ENCODE measurements at places on chromosomes 3 and 15. TPM values are rescaled to one million over a fixed set of nuclear protein-coding genes. Genes with fewer than 3 reads are reported as not detected.

TGM5 gene
- total RNA-seq: 0.31 TPM

CLDN16 gene
- total RNA-seq: not detected

ERICH6 gene
- not detected for total RNA-seq

DNA sequence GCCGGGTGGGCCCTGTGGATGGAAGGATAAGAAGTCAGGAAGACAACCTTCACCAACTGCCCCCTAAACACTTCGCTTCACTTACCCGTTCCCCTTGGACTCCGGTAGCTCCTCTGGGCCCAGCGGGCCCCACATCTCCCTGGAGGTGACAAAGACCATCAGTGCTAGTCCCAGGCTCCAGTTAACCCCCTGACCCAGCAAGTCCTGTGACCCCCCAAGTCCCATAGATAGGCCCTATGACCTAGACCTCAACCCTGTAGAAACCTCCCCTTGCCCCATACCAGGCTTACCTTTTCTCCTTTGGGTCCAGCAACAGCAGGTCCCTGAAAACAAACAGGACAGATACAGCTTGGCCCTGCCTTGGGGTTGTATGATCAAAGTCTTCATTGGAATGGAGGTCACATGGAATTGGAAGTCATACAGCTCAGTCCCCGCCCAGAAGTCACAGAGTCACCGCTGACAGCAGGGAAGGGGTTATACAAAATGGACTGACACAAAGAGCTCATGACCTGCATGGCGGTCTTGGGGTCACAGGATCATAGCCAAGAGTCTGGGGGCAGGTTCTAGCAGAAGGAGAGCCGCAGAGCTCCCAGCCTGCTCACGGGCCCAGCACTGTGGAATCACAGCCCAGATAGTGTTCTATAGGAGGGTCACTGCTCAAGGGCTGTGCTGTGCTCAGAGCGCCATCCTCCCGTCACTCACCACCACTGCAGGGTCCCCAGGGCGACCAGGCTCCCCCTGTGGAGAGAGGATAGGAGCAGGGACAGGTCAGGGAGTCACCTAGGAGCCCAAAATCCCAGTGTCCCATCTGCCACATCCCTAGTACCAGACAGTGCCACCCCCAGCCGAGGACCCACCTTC is 13.3 kb downstream of the COL7A1 start:
- ATAC-seq: no peak

DNA sequence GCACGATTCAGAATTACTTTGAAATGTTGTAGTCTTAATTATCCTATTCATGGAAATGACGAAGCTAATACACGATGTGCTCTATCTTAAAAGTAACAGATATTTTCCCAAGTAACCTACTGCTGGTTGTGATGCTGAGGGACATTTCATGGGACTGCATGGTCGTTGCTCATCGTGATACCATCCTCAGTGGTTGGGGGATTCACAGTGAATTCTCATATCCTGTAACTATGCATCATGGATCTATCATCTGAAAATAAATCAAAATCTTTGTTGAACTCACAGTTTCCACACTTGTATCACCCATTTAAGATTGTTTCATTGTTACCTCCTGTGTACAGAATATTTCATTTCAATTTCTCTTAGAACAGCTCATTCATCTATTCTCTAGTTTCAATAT is 84.7 kb downstream of the OPA1 start:
- ATAC-seq: no peak

DNA sequence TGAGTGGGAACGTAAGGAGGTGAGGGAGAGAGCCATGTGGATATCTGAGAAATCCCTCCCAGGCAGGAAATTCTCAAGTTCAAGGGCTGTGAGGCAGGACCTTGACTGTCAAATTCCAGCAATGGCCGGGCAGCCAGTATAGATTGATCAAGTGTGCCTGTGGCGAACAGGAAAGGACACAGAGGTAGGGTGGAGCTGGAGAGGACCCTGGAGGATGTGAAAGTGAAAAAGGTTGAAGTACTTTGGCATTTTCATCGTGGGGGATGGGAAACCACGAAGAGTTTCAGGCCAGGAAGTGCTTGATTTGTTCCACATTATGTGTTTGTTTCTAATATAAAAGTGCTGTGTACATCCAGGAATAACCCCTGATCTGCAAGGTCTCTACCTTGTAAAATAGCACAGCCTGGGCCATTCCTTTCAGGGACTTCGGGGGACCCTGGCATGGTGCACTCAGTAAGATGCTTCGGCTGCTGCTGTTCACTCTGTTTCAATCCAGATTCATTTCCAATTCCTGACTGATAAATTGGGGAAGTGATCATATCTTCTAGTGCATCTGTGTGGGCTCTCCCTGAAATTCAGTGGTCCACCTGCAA is 156.6 kb downstream of the MCTP2 start:
- no peak for ATAC-seq

OXTR gene
- total RNA-seq: 0.27 TPM

DNA sequence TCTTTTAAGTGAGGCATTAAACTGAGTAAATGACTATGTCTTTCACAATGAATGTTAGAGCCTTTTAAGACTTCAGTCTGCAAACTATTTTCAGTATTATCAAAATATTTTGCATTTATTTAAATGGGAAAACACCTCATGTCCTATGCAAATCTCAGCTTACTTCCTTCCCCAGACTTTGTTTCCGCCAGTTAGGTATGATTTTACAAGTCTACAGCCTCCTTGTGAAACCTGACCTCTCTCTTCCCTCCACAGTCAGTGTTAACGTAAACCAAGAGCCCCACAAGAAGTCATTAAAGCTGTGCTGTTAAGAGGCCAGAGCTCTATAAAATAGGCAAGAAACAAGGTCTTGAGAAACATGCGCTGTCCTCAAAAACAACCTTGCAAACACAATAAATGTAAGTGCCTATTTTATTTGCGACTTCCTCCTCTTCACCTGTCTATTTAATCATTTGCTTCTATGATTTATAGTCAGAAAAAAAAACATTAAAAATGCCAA is 48.3 kb downstream of the PRTG start:
- no peak for ATAC-seq

DNA sequence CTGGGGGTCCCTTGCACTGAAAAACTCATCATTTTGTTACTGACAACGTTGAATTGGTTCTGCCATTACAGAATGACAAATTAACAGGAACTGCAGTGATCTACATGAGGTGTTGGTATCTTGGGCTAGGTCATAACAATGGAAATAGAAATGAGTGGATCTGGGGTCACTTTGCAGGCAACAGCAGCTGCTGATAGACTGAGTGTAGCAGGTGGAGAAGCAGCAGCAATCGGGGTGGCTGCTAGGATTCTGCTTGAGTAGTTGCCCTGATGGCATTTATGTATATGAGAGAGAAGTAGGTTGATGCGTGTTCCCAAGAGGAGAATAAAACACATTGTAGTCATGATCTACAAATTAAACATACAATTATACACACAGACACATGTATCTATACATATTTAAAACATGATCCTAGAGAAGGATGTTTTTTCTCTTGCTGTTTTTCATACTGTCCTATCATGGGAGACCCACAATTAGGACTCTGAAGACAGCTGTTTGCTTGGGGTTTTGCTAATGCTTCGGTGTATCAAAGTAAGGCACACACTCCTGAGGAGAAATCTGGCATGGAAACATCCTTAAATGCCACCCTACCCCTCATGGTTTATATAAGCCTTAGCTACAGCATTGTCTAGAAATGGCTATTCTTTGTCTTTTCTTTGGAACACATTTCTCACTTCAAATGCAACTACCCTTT is 15.8 kb upstream of the THBS1 start:
- ATAC-seq: no peak

MCF2L2 gene
- total RNA-seq: 2.2 TPM

NPAP1 gene
- not detected for total RNA-seq

DNA sequence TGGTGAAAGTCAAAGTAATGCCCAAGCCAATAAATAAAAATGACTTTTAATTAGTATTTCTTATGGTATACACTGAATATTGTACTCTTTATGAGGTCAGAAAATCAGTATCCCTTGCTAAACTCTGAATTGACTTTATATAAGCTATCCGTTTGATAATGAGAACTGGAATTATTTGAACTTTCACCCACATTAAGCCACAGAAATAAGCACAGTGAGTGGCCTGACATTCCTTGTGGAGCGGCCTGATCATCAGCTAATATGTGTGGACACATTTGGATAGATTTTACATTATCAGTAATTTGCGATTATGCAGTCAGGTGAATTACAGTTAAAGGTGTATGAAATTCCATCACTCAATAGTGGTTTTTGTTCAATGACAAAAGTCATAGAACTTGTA is 136.0 kb upstream of the CBLB start:
- no peak for ATAC-seq

SLC9C1 gene
- not detected for total RNA-seq

- no peak for ATAC-seq
Observed at GRCh38 chr3:58176185-58176530, 34.6 kb downstream of the DNASE1L3 start.

TRIM42 gene
- total RNA-seq: not detected

- peak; percentile 71 for ATAC-seq
Observed at GRCh38 chr15:24772686-24773373, 97.3 kb downstream of the NPAP1 start.

- no peak for ATAC-seq
Observed at GRCh38 chr3:14519406-14519805, 20.7 kb downstream of the GRIP2 start.

DNA sequence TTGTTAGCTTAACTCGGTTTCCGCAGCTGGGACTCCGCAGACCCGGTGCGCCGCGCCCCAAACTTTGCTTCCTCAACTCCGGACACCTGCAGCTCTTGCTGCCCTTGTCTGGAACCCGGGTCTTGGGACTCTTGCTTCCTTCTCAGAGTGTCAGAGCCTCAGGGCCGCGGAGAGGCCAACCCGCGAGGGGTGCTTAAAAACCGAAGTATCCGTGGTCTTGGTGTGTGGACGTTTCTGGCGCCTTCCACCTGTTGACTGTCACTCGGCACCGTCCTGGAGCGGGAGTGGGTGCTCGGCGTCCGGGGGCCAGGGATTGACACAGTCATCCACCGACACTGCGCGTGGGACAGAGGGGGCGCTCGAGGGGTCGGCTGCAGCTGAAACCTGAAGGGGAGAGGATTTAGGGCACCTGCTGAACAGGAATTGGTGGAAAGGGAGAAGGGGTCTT is 386 bp downstream of the SQOR start:
- ATAC-seq: peak; percentile 48

Data from gastroesophageal sphincter (tissue), 4 donors.